GDM1 (cell line): ENCODE measurements at places on chromosomes 12 and 14.

DNA sequence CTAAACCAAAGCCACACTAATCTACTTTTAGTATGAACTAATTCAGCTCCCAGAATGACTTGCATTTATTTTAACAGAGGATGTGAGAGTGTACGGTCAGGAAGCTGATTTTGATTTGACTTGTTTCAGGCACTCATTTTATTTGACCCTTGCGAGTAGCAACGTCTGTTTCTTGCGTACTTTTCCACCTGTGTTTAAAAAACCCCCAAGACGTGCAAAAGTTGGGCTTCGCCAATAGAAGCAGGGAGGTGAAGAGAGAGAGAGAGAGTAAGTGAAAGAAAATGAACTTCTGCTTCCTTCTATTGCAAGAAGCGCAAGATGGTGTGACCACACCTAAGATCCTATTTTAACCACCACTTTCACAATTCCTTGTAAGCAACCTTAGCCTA is 6.7 kb upstream of the SLC15A4 start:
- no peak for DNase-seq

DNA sequence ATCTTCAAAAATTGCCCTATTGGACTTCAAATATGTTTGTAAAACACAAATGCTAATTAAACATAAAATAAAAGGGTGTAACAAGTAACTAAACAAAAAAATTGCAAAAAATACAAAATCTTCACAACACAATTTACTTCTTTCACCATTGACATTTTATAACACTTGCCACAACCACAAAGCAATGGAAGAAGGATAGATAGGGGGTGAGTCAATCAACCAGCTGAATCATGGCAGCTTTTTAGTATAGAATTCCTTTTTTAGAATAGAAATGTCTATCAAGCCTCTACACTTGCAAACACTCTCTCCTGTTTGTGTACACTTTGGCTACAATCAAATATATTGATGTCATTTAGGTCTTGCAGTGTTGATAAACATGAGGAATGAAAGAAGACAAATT is 232.7 kb downstream of the SLC16A7 start:
- no peak for DNase-seq

GRCh38 chr12:69123311-69123710 is 116.1 kb upstream of the CPSF6 start:
- DNase-seq: no peak

GRCh38 chr14:64611358-64612020 is 61.7 kb downstream of the PPP1R36 start:
- DNase-seq: no peak

- DNase-seq: no peak
Observed at GRCh38 chr12:95185072-95185471, 32.2 kb downstream of the FGD6 start.
